Activated CD8-positive, alpha-beta T cell treated with anti-CD3 and anti-CD28 coated beads for 36 hours (primary cell): ENCODE measurements at places on chromosomes 11 and 22.

DNA sequence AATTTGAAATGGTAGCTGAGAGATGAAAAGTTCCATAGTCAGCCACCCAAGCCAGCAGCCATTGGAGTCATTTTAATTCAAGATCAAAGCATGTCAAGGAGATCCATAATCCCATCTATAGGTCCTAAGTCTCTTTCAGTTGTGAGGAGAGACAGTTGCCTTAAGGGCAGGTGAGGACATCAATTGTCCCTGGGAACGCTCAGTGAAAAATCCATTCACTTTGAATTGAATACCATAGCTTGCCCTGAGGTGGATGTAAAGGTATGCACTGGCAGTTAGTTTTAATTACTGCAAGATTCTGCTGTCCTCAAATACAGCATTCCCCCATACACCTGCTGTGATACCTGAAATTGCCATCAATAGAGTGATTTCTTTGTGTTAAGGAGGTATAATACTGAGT is 25.3 kb upstream of the TBCEL start:
- no peak for DNase-seq

- no peak for DNase-seq
These were observed 102.8 kb downstream of the STIM1 start for GRCh38 chr11:3958281-3958680.

- no peak for DNase-seq
These were observed 8.9 kb upstream of the MYBPC3 start for GRCh38 chr11:47361419-47361818.

- no peak for DNase-seq
These were observed 104.0 kb upstream of the BID start for GRCh38 chr22:17878186-17878694.

DNA sequence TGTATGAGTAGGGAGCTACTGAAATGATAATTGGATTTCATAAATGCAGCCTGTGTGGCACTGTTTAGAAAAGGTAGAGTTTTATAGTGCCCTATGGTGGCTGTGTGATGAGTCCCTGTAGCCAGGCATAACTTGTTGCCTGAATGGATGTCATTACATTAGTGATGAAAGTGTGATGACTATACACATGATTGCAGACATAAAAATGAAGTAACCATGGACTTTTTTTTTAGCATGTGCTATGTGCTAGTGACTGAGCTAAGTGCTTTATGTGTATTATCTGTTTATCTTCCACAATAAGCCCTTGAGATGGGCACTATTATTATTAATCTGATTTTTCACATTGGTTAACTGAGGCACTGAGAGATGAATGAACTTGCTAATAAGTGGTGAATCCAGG is 13.5 kb upstream of the GRAMD1B start:
- no peak for DNase-seq

DNA sequence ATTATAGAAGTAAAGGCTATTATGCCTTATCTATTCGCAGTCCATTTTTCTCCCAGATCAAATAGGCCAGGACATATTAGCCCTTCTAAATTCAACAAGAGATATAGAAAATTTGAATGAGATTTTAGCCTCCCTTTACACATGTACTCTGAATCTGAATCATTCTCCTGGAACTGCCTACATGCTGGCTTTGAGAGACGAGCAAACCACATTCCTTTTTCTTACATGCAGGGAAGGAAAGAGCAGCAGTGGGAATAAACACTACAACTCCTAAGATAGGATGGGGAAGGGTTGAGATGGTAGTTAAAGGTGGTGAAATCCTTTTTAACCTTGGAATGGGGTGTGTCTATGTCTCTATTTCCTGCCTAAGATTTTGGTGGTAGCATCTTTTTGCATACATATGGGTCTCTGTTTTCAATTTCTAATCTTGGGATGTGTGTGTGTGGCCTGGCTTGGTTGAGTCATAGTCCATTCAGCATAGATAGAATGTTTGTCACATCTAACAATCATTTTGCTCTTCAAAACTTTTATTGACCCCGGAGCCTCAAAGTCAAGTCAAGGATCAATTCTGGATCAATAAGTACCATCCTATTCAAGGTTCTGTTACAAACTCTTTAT is 11.1 kb upstream of the OOSP2 start:
- DNase-seq: no peak

DNA sequence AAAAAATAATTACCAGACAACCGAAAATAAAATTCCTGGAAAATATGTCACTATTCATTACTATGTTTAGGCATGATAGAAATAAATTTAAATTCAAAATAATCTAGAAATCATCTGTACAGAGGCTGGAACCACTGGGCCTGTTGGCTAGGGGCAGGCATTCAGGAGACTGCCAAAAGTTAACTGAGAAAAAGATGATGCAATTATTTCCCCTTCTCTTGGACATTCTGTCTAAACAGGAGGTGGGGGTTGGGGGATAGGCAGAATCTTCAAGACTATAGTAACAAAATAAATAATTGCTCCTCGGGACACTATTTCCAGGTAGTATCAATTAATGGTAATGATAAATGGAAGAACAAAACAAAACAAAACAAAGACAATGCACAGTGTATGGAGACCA is 14.1 kb downstream of the BTBD10 start:
- DNase-seq: no peak

DNA sequence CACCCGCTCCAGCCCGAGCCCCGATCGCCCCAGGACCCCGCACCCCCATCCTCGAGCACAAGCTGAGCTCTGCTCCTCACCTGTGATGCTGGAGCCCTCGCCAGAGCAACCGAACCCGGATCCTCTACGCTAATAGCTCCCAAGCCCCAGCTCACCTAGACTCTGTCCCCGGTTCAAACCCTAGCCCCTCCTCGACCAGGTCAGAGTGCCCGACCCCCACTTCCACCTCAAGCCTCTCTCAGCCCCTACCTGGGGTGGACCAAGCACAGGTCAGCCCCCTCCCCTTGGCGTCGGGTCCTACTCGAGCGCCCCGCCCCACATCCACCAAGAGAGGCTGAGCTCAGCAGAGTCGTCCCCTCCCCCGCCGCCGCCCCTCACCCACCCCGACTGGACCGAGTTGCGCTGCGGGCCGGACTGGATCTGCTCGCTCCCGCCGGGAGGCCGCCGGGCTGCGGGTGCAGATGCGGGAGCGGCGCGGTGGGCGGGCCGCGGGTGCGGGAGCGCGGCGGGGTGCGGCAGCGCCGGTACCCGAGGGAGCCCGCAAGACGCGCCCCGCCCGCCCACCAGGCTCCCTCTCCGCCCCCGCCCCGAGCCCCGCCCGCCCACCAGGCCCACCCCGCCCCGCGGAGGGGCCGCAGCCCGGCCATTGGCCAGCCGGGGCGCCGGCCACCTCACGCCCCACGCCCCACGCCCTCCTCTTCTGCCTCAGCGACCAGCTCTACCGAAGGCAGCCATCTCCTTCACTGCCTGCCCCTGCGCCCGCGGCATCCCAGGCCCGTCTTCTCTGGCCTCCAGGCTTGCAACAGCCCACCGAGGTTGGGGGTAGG is 577 bp upstream of the DKK3 start:
- no peak for DNase-seq

DNA sequence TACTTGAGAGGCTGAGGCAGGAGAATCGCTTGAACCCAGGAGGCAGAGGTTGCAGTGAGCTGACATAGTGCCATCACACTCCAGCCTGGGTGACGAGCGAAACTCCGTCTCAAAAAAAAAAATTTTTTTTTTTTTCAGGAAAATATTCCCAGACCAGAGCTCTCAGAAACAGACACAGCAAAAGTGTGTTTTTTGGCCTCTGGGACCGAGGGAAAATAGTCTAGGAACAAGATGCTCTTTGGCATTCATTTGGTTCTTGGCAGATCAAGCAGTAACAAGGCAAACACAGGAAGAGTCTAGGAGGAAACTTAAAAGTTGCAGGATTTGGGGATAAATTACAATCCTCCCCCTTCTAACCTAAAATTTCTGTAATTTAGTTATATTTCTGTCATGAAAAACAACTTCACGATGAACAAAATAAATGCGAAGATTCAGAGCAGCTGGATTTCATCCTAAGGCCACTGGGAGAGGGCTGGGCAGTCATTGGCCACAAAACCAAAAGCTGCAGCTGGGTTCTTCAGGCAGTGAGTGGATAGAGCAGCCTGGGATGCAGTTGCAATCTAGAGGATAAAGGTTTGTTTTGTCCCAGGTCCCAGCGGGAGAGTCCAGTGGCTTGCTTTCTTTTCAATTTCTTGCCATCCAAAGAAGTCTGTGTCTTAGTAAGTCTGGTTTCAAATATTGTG is 19.7 kb downstream of the ATG16L2 start:
- DNase-seq: no peak

GRCh38 chr11:117633976-117634755 is 162.8 kb downstream of the DSCAML1 start:
- DNase-seq: no peak

- no peak for DNase-seq
These were observed 20.8 kb downstream of the MUC15 start for GRCh38 chr11:26551186-26551801.
